ENCODE measurements at places on chromosomes 7 and 10.

- H3K4me3 ChIP-seq: no peak overlapping the region
- peaks cover 1% of the 10 kb centered on the region for H3K27me3 ChIP-seq
- no peaks in the 10 kb centered on the region for H3K4me1 ChIP-seq
- no peaks in the 10 kb centered on the region for H3K36me3 ChIP-seq
Measured at GRCh38 chr10:51985336-51985735, 285.9 kb upstream of the CSTF2T start.

GRCh38 chr7:125184801-125185200, 255.2 kb upstream of the POT1 start:
- no peak overlapping the region for H3K4me3 ChIP-seq
- no peak for DNase-seq
- no peak overlapping the region for H3K27ac ChIP-seq
- H3K27me3 ChIP-seq: no peaks in the 10 kb centered on the region

DNA sequence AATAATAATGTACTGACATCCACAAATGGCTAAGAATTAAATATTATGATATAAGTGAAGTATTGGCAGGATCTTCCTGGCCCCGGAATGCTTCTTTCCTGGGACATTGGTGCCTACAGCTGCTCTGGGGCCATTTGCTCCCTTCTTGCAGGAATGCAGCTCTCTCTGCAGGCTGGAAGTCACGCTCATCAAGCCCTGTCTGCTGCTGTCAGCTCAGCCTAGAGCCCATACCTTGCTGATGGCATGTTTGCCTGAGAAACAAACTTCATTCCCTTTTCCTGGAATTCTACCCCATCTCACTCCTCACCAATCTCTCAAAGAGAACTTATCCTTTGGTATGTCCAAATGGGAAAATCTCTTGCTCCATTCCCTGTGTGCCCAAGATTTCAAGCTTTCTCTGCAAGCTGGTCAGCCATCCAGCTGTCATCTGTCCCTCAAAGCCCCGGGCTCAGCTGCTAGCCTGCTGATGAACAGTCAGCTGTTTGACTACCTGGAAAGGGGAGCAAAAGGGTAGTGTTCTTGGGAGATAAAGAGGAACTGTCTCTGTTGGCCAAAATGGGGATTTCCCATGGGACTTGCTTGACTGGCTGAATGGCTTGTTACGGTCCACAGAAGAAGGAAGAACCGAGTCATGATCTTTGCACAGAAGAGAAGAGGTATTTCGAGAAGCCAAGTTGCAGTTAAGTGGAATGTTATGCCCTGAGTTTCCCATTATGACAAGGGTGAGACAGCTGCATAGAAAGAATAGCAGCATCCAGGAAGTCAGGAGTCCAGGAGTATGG, 12.0 kb upstream of the RASSF4 start:
- H3K27me3 ChIP-seq: peaks cover 15% of the 10 kb centered on the region
- H3K36me3 ChIP-seq: no peaks in the 10 kb centered on the region
- DNase-seq: no peak
- no peaks in the 10 kb centered on the region for H3K4me1 ChIP-seq

DNA sequence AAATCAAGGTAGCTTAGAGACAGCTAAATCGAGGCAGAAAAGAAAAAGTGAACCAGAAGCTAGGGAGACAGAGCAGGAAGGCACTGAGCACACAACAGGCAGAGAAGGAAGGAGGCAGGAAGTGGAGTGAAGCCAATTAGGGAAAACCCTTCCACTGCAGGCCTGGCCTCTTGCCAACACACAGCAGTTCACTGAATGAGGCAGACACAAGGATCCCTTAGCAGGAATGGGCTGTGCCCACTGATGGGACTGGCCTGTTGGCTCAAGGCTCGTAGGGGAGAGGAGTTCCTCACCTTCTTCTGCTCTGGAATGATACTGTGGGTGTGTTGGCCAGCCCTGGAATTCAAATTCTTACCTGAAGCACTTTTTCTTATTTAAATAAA, 220.3 kb upstream of the STK17A start:
- H3K27ac ChIP-seq: no peak overlapping the region
- peaks cover 3% of the 10 kb centered on the region for H3K27me3 ChIP-seq
- no peak overlapping the region for H3K4me3 ChIP-seq
- no peaks in the 10 kb centered on the region for H3K36me3 ChIP-seq
- H3K4me1 ChIP-seq: no peaks in the 10 kb centered on the region

DNA sequence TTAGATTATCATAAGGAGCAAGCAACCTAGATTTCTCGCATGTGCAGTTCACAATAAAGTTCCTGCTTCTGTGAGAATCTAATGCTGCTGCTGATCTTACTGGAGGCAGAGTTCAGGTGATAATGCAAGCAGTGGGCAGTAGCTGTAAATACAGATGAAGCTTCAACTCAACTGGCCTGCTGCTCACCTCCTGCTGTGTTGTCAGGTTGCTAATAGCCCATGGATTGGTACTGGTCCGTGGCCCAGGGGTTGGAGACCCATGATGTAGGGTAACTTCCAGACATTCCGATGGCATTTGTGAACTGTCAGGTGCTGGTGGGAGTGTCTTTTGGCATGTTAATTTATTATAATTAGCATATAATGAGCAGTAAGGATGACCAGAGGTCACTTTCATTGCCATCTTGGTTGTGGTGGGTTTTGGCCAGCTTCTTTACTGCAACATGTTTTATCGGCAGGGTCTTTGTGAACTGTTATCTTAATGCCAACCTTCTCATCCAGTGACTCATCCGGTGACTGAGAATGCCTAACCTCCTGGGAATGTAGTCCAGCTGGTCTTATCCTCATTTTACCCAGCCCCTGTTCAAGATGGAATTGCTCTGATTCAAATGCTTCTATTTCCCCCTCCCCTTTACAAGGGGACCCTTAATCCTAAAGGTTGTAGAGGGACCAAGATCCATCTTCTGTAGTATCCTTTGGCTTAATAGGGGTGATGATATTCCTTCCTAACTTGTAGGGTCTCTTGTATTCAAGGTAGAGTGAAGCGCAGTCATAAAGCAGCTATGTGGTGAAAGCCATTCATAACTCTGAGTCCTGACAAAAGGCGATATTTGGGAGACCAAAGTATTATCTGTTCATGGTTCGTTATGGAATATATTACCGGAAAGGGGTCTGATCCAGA, 165.8 kb downstream of the CCSER2 start:
- H3K36me3 ChIP-seq: peaks cover 35% of the 10 kb centered on the region
- no peak for DNase-seq
- H3K27ac ChIP-seq: no peak overlapping the region
- H3K4me1 ChIP-seq: peaks cover 13% of the 10 kb centered on the region
- H3K27me3 ChIP-seq: no peaks in the 10 kb centered on the region

- H3K27me3 ChIP-seq: peaks cover 37% of the 10 kb centered on the region
- no peak for DNase-seq
- H3K27ac ChIP-seq: no peak overlapping the region
- peaks cover 16% of the 10 kb centered on the region for H3K4me1 ChIP-seq
- no peak overlapping the region for H3K4me3 ChIP-seq
- no peaks in the 10 kb centered on the region for H3K36me3 ChIP-seq
Measured at GRCh38 chr7:143882020-143882603, 19.9 kb downstream of the TCAF1 start.

- H3K27ac ChIP-seq: no peak overlapping the region
- H3K4me3 ChIP-seq: no peak overlapping the region
- peaks cover 44% of the 10 kb centered on the region for H3K36me3 ChIP-seq
- H3K27me3 ChIP-seq: no peaks in the 10 kb centered on the region
Measured at GRCh38 chr7:87853237-87853864, 22.8 kb downstream of the SLC25A40 start.

DNA sequence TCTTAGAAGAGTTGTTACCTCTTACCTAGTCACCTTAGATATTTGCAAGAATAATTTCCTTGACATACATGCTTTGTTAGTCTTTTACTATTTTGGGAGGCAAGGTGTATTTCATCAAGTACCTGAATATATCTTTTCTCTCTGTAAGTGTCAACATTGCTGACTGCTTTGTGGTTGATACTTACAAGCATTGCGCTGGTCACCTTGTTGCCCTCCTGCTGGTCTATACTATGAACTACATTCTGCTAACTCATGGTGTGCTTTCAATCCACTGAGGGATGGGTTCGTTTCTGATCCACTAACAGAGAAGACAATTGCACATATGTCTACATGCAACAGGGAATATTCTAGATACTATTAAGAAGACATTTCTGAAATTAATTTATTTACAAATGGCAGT, 837.8 kb upstream of the COBL start:
- DNase-seq: no peak
- no peak overlapping the region for H3K27ac ChIP-seq
- no peaks in the 10 kb centered on the region for H3K27me3 ChIP-seq
- no peaks in the 10 kb centered on the region for H3K36me3 ChIP-seq
- no peak overlapping the region for H3K4me3 ChIP-seq

DNA sequence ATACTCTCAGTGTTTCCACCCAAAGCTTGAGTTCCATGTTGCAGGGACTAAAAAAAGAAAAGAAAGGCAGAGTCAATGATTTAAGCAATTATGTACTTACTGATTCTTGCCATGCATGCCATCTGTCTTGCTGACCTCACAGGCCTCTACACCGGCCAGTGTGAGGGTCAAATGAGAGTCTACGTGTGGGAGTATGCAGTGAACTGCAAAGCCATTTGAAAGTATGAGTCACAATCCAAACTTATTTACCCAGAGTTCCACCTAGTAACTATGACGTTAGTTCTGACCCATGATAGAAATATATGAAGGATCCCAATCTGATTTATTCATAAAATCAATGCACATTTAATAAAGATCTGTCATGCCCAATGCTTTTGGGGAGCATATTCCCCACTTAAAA, 26.5 kb downstream of the PDE1C start:
- H3K27me3 ChIP-seq: no peaks in the 10 kb centered on the region
- H3K4me1 ChIP-seq: no peaks in the 10 kb centered on the region
- no peak for DNase-seq
- H3K4me3 ChIP-seq: no peak overlapping the region

DNA sequence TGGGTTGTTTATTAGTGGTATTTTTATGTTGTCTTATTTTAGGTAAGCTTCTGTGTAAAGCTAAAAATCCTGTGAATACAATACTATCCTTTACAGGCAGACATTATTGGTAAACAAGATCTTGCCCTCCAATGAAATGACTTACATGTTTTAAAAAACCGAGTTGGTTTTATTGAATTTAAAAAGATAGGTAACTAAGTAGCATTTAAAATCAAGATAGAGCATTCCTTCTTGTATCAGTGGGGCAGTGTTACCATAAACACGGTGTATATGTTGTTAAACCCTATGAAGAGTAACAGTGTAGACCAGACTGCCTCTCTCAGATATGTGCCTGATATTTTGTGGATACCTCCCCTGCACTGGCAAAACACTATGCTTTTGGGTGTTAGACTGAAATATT, 81.0 kb downstream of the SNX10 start:
- H3K27ac ChIP-seq: no peak overlapping the region
- H3K4me1 ChIP-seq: peaks cover 17% of the 10 kb centered on the region
- H3K27me3 ChIP-seq: peaks cover 16% of the 10 kb centered on the region
- H3K4me3 ChIP-seq: no peak overlapping the region

GRCh38 chr10:126754966-126755365, 84.5 kb upstream of the C10orf90 start:
- no peaks in the 10 kb centered on the region for H3K27me3 ChIP-seq
- H3K27ac ChIP-seq: no peak overlapping the region
- no peaks in the 10 kb centered on the region for H3K4me1 ChIP-seq
- no peaks in the 10 kb centered on the region for H3K36me3 ChIP-seq

DNA sequence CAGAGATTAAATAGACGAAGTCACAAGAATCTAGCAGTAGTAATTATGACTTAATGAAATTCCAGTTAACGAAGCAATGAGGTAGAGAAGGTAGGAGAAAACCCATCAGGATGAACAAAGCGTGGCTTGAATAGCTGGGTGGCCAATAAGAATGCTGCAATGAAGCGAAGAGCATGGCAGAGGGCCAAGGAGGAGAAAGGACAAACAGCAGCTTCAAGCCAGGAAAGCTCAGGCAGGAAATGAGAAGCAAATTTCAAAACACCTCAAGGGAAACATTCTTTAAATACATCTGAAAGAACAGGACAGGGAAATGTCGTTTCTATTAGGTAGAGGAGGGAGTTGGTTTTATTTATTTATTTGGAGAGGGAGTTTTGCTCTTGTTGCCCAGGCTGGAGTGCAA, 122.5 kb downstream of the KIAA1217 start:
- no peaks in the 10 kb centered on the region for H3K27me3 ChIP-seq
- DNase-seq: no peak
- H3K4me3 ChIP-seq: no peak overlapping the region

- no peak for DNase-seq
- no peak overlapping the region for H3K4me3 ChIP-seq
- H3K27me3 ChIP-seq: no peaks in the 10 kb centered on the region
- no peaks in the 10 kb centered on the region for H3K36me3 ChIP-seq
Measured at GRCh38 chr10:35223016-35223415, 96.4 kb downstream of the CREM start.

GRCh38 chr7:106679153-106679931, 18.4 kb upstream of the CCDC71L start:
- DNase-seq: no peak
- peaks cover 7% of the 10 kb centered on the region for H3K27me3 ChIP-seq
- no peaks in the 10 kb centered on the region for H3K36me3 ChIP-seq
- H3K4me3 ChIP-seq: no peak overlapping the region

- peak overlapping the region; percentile 90 for H3K4me3 ChIP-seq
- H3K4me1 ChIP-seq: peaks cover 56% of the 10 kb centered on the region
- peak; percentile 54 for DNase-seq
- H3K27ac ChIP-seq: peak overlapping the region; percentile 94
- no peaks in the 10 kb centered on the region for H3K27me3 ChIP-seq
- H3K36me3 ChIP-seq: no peaks in the 10 kb centered on the region
Measured at GRCh38 chr10:102119417-102120141, 589 bp downstream of the LDB1 start.

- DNase-seq: no peak
- peaks cover 28% of the 10 kb centered on the region for H3K4me1 ChIP-seq
- no peak overlapping the region for H3K27ac ChIP-seq
- no peaks in the 10 kb centered on the region for H3K27me3 ChIP-seq
Measured at GRCh38 chr7:157564517-157565177, 227.8 kb downstream of the DNAJB6 start.

DNA sequence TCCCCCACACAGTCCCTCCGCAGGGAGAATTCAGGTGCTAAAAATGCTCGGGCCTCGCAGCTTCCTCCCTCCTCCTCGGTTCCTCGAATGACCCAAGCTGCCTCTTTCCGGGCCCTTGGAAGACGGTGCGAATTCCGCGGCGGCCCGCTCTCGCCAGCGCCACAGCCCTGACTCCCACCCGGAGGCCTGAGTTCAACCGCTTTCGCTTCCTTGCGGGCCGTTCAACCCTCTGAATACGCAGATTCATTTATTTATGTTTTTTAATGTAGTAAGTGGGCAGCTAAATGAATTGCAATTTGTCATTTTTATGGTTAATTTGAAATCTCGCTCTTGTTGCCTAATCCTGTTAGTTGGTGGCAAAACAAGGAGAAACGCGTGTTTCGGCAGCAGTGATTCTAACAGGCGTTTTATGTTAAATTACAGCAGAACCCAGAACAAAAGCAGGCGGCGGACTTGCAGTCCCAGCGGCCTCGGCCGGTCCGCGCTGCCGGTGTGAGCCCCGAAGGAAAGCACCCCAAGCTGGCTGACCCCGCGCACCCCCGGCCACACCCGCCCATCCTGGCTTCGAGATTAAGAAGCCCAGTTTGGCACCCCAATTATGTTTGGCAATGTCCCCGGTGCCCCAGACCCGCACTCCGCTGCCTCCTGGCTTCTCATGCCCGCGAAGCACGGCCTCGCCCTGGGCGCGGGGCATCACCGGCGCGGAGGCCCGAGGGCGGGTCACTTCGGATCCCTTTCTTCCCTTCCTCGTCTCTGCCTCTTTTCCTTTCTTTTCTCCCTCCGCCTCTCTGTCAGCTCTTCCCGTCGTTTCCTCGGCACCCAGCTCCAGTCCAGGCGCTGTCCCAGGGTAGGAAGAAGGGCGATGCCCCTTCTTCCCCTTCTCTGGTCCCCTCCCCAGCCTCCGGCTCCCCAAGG, 75.9 kb downstream of the INSIG1 start:
- H3K4me3 ChIP-seq: no peak overlapping the region
- no peak for DNase-seq
- peaks cover 83% of the 10 kb centered on the region for H3K27me3 ChIP-seq
- H3K27ac ChIP-seq: peak overlapping the region; percentile 77
- peaks cover 36% of the 10 kb centered on the region for H3K4me1 ChIP-seq
- peaks cover 7% of the 10 kb centered on the region for H3K36me3 ChIP-seq

- H3K4me3 ChIP-seq: no peak overlapping the region
Measured at GRCh38 chr10:106189292-106189691, 975.2 kb downstream of the SORCS1 start.

Measured in activated CD4-positive, alpha-beta T cell treated with anti-CD3 and anti-CD28 coated beads, Interleukin-2, amount 10 ng/mL, durations not matched to agents 7 days and 5 days (primary cell).